Esophagus mucosa (tissue), 1 donor: ENCODE measurements at places on chromosomes 16 and 17.

GRCh38 chr17:72984926-72985325, 107.6 kb downstream of the SLC39A11 start:
- peak; percentile 8 for ATAC-seq

- peak; percentile 2 for ATAC-seq
These were observed 21.4 kb downstream of the ACTG1 start for GRCh38 chr17:81491181-81491581.

- ATAC-seq: no peak
These were observed 2.3 kb downstream of the ALDH3A2 start for GRCh38 chr17:19650826-19651225.

GRCh38 chr17:13542636-13543035, 59.1 kb downstream of the HS3ST3A1 start:
- ATAC-seq: no peak

DNA sequence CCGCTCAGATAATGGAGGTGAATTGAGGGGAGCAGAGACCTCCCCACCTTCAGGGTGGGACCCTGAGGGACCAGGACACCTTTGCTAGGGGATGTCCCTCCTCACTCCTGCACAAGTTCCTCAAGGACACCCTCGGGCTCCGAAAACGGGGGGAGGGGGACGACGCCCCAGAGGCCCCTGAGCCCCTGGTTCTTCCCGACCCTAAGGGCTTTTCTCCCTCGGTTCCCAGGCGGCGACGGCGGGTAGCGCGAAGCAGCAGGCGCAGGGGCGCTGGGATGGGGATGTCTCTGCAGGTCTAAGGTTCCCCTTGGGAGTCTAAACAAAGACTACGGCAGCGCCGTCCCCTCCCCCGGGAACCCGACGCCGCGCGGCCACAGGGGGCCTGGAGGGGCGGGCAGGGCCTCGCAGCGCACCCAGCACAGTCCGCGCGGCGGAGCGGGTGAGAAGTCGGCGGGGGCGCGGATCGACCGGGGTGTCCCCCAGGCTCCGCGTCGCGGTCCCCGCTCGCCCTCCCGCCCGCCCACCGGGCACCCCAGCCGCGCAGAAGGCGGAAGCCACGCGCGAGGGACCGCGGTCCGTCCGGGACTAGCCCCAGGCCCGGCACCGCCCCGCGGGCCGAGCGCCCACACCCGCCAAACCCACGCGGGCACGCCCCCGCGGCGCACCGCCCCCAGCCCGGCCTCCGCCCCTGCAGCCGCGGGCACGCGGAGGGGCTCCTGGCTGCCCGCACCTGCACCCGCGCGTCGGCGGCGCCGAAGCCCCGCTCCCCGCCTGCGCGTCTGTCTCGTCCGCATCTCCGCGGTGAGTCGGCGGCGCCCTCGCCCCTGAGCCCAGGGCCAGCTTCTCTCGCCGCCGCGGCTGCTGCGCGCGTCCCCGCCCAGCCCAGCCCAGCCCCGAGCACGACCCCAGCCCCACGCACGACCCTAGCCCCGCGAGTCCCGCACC, 36.7 kb upstream of the NDRG4 start:
- peak; percentile 19 for ATAC-seq

DNA sequence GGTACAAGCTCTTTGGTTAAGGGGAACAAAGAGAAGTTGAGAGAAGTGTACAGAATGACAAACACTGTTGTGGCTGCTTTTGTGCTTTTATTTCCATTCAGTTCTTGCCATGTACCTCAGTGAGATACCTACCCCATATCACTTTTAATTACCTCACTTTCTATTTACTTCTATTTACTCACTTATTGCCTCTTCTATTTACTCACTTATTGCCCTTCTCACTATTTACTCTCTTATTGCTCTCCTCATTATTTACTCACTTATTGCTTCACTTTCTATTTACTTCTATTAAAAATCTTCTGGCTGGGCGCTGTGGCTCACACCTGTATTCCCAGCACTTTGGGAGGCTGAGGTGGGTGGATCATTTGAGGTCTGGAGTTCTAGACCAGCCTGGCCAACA, 41.9 kb downstream of the MBTD1 start:
- ATAC-seq: no peak

DNA sequence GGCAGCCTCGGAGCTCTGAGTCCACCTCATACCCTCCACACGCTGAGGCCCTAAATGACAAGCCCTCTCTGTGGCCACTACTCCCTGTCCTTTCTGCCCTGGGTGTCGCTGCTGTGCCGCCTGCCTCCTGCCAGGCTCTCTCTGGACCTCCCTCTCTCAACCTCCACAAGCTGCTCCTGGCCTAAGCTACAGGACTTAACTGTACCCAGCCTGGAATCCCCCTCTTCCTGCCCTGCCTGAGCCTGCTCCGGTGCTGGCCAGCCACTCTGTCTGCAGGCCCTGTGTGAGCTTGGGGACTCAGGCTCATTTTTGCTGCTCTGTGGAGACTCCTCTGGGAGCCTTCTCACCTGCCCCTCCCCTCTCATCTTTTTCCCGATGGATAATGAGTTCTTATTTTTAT, 21.5 kb downstream of the IFT140 start:
- ATAC-seq: no peak

DNA sequence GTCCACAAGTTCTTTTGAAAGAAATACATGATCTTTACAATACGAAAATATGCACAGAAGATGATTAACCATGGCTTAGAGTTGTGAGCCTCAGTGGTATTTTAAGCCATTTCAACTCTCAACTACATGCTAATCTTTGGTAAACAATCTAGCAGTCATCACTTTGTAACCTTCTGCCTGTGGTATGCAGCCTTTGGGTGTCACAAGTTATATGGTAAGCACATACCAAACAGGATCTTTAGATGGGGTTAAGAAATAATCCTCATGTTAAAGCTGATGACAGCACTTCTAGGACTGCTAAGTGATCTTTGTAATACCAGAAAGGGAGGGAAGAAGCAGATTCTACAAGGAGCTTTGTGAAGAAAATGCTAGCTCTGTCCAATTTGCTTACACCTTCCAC, 74.3 kb downstream of the CA4 start:
- ATAC-seq: peak; percentile 98

DNA sequence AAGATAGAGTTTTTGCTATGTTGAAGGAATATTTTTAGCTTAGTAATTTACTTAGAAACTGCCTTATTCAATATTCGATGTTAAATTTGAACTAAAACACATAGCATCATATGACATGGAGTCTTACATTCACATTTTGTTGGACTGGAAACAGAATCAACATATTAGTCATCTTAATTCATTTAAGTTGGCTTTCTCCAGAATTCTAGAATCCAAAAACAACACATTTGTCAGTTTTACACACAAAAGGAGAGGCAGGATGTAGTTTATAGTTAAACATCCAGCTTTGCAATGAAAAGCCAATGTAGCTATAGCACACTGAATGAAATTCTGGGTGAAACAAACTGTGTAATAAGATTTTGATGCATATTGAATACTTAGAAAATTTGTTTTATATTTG, 43.3 kb downstream of the WWOX start:
- no peak for ATAC-seq

DNA sequence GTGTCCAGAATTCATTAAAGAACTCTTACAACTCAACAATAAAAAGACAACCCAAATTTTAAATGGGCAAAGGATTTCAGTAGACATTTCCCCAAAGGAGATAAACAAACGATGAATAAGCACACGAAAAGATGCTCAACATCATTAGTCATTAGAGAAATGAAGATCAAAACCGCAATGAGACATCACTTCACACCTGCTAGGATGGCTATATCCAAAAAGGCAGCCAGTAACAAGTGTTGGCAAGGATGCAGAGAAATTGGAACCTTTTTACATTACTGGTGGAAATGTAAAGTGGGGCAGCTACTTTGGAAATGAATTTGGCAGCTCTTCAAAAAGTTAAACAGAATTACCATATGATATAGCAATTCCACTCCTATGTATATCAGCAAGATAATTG, 42.0 kb downstream of the PITPNM3 start:
- ATAC-seq: no peak

GRCh38 chr16:31367853-31368252, 12.9 kb downstream of the ITGAX start:
- ATAC-seq: no peak

- ATAC-seq: no peak
These were observed 26.3 kb downstream of the VPS53 start for GRCh38 chr17:688100-688989.

DNA sequence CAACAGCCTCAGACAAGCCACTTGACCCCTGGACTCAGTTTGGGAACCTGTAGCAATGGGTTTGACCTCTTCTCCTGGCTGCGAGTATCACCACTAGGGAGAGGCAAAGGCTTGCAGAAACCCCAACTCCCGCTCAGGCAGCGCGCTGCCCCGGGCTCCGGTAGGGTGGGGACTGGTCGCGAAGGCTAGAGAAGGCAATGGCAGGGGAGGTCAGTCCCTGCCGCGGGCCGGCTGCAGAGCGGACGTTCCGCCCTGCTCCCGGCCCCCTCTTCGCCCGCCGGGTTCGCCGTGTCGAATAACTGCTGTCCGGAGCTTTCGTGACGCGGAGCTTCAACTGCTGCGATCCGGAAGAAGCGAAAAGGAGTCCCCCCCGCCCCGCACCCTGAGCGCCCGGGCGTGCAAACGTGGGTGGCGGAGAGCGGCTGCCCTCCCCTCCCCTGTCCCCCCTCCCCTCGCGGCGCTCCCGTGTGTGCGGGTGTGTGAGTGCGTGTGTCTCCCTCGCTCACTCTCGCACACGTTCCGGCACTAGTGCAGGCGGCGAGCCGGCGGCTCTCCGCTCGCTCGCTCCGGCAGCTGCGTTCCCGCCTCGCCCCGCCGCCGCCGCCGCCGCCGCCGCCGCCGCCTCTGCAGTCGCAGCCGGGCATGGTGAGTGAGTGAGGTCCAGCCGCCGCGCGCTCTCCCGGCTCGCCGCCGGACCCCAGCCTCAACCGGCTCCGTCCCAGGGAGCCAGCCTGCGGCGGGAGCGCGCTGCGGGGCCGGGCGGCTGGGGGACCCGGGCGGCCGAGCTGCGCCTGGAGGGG, 772 bp upstream of the SHISA6 start:
- peak; percentile 44 for ATAC-seq
